Ovary (tissue), 10 donors: ENCODE measurements at places on chromosomes 4 and X. TPM values are rescaled to one million over a fixed set of nuclear protein-coding genes. Genes with fewer than 3 reads are reported as not detected.

GRCh38 chr4:145351162-145351561, 130.5 kb upstream of the SMAD1 start:
- no peak overlapping the region for H3K4me3 ChIP-seq
- no peaks in the 10 kb centered on the region for H3K27me3 ChIP-seq
- H3K27ac ChIP-seq = no peak overlapping the region
- H3K36me3 ChIP-seq = no peaks in the 10 kb centered on the region
- DNase-seq = no peak
- H3K4me1 ChIP-seq = no peaks in the 10 kb centered on the region

Gene DUX4
- not detected for total RNA-seq

Gene G3BP2
- total RNA-seq = 67.0 TPM

DNA sequence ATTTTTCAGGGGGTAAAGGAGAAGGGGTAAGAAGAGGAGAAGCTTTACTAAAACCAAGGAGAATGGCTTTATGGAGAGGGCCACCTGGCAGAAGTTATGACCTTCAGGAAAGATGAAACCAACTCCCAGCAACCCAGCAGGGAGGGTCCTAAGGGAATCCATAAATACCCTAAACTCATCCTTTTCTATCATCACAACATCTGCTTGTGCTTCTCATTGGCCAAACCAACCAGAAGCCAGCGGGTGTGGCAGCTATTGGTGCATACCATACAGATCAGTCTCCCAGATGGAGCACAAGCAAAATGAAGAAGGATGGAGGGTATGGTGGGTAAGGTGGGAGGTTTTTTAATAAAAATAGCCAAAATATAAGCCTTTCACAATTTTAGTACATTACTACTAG, 58.5 kb upstream of the ARSJ start:
- H3K4me1 ChIP-seq = no peaks in the 10 kb centered on the region
- no peak overlapping the region for H3K27ac ChIP-seq
- H3K36me3 ChIP-seq = no peaks in the 10 kb centered on the region
- no peak overlapping the region for H3K4me3 ChIP-seq
- DNase-seq = no peak

Gene FAAH2
- 1.2 TPM for total RNA-seq

DNA sequence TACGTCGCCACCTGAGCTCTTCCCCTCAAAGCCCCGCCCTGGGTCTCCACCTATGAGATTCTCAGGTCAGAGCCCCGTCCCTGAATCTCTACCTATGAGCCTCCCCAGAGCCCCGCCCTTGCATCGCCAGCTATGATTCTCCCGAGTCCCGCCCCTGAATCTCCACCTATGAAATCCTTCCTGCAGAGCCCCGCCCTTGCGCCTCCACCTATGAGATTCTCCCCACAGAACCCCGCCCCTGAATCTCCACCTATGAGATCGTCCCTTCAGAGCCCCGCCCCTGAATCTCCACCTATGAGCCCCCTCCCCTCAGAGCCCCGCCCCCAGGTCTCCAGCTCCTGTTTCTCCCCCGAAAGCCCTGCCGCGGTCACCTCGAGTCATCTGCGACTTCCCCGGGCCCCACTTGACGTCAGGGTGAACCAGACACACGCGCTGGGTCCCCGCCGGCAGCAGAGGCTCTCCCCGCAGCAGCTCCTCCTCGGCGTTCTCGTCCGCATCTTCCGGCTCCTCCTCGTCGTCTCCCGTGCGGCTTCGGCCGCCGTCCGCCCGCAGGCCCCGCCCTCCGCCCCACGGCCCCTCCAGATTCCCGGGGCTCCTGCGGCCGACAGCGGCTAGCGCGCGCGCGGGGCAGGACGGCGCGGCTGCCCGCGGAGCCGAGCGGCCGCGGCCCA, 393 bp downstream of the GTPBP6 start:
- H3K27me3 ChIP-seq = no peaks in the 10 kb centered on the region
- peaks cover 1% of the 10 kb centered on the region for H3K4me1 ChIP-seq
- peak; percentile 97 for DNase-seq
- H3K4me3 ChIP-seq = peak overlapping the region; percentile 61

GRCh38 chrX:111850975-111851374, 25.0 kb upstream of the TRPC5OS start:
- no peak for DNase-seq
- H3K36me3 ChIP-seq = no peaks in the 10 kb centered on the region
- no peak overlapping the region for H3K27ac ChIP-seq
- H3K4me1 ChIP-seq = no peaks in the 10 kb centered on the region
- H3K27me3 ChIP-seq = no peaks in the 10 kb centered on the region

Gene PAGE5
- not detected for total RNA-seq
